ENCODE measurements at places on chromosomes 11 and 22.

- DNase-seq, result no peak
Observed at GRCh38 chr11:93480256-93480655, 62.9 kb downstream of the SMCO4 start.

DNA sequence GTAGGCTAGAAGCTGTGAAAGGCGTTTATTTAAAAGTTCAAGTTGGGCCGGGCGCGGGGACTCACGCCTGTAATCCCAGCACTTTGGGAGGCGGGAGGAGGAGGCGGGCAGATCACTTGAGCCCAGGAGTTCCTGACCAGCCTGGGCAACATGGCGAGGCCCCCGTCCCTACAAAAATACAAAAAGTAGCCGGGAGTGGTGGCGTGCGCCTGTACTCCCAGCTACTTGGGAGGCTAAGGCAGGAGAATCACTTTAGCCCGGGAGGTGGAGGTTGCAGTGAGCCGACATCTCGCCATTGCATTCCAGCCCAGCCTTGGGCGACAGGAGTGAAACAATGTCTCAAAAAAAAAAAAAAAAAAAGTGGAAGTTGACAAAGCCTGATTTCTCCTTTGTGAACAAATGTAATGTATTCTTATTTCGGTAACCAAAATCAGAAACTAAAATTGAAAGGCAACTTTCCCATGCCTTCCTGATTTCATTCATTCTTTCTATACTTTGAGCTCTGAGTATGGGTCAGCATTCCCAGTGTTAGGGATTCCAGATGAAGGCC lies 825 bp downstream of the PTPMT1 start:
- DNase-seq, result no peak

DNA sequence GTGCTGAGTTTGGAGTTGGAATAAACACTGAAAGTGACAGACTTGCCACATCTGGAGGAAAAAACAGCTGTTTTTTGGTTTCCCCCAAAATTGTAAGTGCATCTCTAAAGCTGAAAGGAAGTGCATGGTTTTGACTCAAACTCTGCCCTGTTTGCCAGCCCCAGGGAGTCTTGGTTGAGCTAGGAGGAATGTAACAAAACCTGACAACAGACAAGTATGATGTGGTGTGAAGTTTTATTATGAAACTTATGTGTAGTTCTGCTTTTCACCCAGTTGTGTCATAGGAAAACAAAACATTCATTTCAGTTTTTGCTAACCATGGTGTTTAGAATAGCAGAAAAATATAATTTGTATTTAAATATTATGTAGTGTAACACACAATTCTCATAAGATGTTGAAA lies 31.7 kb upstream of the PDE3B start:
- no peak for DNase-seq

GRCh38 chr11:118618991-118619375 lies 11.6 kb downstream of the PHLDB1 start:
- no peak for DNase-seq

- no peak for DNase-seq
Observed at GRCh38 chr11:22785251-22785650, 44.4 kb downstream of the SVIP start.

DNA sequence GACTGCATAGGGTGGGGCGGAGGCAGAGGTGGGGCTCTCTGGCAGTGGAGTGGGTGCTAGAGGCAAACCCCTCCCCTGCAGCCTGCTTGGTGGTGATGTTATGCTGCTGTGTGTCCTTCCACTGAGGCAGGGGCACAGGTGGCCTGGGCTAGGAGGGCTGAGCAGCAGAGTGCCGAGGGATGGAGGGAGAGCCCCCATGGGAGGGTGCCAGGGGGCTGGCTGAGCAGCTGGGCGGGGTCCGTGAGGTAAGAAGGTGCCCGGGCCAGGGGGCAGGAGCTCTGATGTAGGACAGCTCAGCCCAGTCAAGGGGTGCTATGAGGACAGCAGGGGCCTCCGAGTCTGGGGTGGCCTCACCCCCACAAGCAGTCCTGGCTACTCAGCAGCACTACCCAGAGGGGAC lies 4.2 kb downstream of the CLDN5 start:
- no peak for DNase-seq

DNA sequence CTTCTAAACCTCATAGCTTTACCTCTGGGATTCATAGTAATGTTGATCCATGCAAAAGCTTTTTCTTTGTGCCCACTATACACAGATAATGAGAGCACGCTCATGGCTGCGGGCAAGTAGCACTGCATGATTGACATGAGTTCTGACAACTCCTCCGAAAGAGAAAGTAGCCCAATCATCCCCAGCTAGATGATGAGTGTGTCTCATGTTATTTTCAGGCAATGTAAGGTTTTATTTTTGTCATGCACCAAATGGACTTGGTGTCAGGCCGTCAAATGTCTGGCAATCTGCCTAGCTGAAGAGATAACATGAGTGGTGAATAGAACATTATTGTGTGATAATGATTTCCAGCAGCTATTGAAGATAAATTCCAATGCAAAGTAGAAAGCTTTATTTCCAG lies 662.6 kb downstream of the NTM start:
- DNase-seq, result no peak
